ENCODE measurements at places on chromosomes 5 and 9.

- no peak for DNase-seq
Observed at GRCh38 chr5:132763181-132764036, 13.6 kb downstream of the SEPTIN8 start.

DNA sequence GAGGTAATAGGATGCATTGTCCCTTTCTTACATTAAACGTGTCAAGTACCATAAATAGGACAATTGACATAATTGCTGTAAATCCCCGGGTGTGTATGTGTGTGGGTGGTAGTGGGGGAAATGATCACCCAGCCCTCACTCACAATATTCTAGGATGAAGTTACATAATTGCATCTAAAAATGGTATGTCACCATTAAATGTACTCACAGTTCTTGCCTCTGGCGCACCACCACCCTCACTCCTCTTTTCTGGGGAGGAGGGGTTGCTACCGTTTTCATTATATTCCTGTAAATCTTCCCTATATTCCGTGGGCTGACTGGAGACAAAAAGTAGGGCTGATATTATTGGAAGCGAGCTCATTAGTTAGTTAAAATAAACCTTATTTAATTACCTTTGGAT lies 563.8 kb downstream of the TLR4 start:
- DNase-seq, result no peak

DNA sequence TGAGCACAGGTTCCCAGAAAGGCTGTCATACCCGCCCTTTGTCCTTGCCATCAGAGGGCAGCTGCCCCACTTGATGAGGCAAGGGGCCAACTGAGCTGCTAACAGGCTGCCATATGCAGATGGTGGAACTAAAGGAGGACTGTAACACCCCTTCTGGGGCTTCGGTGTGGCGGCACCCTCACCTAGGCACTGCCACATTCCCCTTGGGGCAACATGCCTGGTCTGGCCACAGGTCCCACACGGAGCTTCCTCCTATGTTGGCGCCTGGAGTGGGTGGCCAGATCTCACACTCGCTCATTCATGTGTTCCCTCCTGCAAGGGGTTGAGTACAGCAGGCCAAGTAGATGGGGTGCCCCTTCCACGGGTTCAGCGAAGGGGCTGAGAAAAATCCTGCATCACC lies 777.4 kb upstream of the CHD1 start:
- DNase-seq, result no peak

- no peak for DNase-seq
Observed at GRCh38 chr9:93315118-93315517, 131.2 kb downstream of the WNK2 start.

DNA sequence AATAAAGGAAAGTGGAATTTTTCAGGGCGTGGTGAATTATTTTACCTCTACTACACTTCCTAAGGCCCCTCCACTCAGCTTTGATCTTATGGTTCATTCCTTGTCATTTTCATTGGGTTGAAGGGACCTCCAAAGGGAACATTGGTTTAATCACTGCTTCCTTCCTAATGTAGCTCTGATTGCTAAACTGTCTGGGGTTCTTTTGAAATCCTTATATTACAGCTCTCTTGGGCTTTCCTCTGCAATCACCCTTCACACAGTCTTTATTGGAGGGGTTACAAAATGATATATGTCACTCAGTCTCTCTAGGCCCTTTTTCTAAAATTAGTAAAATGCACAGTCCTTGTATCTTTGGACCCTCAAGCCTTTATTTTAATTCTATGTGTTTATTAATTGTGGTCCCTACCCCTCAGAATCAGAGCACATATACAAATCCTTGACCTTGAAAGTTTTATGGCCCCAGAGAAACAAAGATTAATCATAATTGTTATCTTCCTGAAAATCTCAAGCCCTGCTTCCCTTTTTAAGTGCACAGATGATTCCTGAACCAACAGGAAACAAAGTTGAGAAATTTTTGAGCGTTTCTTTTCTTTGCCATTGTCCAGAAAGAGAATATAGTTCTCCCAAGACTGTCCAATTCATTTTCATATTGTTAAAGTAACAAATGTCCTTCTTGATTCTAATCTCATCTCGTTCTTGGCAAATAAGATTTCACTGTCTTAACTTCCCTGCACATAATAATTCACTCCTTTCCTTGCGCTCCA lies 330.0 kb downstream of the ARRDC3 start:
- no peak for DNase-seq

GRCh38 chr5:109053995-109054417 lies 306.3 kb downstream of the FER start:
- DNase-seq, result peak; percentile 91

DNA sequence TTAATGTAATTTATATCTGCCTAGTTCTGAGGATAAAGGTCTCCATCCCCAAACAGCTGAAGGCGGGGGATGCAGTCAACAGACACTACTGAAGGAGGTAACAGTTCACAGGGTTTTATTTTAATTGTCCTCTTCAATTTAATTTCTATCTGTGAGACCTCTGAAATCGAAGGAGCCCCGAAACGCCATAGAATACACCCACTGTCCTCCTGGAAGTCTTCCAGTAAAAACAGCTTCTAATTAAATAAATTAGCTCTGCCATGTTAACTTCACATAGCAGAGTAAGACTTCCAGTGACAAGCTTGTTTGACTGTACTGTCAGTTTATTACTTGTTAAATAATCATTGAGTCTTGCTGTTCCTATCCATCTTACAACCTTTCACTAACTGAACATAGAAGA lies 193.5 kb downstream of the SEC61B start:
- no peak for DNase-seq

- DNase-seq, result no peak
Observed at GRCh38 chr5:117357886-117358285, 783.3 kb upstream of the SEMA6A start.

DNA sequence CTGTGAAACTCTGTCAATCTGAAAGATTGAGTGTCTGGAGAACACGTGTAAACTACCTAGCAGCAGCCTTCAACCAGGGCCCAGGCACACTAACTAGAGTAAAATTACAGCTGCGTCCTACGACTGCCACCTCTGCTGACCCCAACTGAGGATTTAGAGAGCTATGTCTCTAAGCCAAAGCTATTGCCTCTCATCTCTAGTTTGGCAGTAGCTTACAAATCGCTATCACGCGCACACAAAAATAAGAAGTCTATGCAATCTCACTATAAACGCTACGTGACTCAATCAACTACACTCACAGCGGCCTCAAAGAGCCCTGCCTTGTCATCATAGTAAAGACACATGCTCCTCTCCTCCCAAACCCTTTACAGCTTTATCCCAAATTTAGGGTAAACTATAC lies 8.7 kb downstream of the PPP6C start:
- DNase-seq, result no peak

DNA sequence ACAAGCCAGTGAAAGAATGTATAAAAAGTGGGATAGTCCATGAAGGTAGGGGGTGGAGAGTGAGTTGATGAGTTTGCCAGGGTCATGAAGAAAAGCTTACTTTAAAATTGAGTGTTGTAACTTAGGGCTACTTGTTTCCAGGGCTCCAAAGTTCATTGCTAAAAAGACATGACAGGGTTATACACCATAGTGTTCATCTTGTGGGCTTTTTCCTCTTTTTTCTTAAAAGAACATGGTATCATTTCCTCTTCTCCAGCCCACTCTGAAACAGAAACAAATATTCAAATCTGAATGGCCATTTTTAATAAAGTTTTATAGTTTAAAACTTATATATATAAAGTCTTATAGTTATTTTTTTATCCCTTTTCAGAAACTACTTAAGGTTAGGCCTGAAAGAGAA lies 115.7 kb upstream of the SMC2 start:
- DNase-seq, result no peak

DNA sequence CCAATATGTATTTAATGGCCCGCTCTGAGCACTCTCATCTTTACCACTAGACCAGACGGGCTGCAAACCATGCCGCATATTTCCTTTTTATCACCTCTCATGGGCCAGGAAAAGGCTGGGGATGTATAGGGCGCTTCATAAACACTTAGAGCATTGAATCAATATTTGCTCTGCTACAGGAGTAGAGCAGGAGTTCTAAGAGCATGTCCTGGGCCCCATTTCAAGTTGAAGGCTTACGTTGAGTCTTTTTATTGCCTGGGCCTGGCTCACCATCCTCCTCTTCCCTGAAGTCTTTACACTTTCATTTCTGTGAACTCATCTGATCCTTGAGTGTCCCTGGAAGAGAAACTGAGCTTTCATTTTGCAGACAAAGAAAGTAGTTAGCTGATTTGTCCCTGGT lies 112.4 kb downstream of the FSTL4 start:
- DNase-seq, result no peak

DNA sequence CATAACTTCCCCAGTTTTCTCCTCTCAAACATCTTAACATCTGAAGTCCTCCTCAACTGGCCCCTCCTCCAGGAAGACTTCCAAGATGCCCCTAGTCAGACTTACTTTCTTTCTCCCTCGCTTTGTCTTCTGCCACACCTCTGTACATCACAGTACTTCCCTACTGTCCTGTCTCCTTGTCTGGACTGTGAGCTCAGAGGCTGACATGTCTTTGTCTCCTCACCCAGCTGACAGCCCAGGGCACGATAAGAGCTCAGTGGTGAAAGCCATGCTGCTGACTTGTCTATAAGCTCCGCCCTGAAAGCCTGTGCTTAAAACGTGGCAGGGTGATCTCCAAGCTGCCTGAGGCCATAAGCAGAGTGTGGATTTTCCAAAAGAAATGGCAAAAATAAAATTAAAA lies 33.0 kb upstream of the SLC25A51 start:
- peak; percentile 74 for DNase-seq

GRCh38 chr5:101260857-101261256 lies 357.8 kb upstream of the ST8SIA4 start:
- DNase-seq, result no peak

DNA sequence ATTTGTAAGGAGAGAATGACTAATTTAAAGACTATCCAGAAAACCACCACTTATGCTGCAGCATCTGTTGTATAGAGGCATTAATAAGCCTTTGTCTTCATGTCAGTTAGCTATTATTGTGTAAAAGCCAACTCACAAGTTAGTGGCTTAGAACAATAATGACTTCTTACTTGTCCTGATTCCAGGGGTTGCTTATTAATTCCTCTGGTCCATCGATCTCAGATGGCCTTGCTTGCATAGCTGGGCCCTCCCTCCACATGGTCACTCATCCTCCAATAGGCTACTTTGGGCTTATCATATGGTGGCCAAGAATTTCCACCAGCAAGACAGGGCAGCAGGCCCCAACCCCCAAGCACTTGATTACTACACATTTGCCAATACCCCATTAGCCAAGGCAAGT lies 44.5 kb upstream of the STK32A start:
- peak; percentile 52 for DNase-seq

GRCh38 chr5:17614872-17615605 lies 4.8 kb downstream of the TAF11L12 start:
- no peak for DNase-seq
